GF-D8 (cell line): ENCODE measurements at places on chromosomes 7 and 10.
A peak's percentile ranks its signal among the peaks of the same experiment; 100 is the strongest.

- no peak for DNase-seq
Observed at GRCh38 chr10:70903262-70903921, 15.0 kb upstream of the PCBD1 start.

GRCh38 chr10:95963991-95964389 lies 56.2 kb downstream of the CC2D2B start:
- no peak for DNase-seq

- DNase-seq: no peak
Observed at GRCh38 chr10:5951167-5951711, 26.1 kb downstream of the IL15RA start.

GRCh38 chr7:152633504-152633903 lies 42.4 kb downstream of the XRCC2 start:
- DNase-seq: no peak

GRCh38 chr10:101065481-101066145 lies 3.8 kb downstream of the KAZALD1 start:
- no peak for DNase-seq

- no peak for DNase-seq
Observed at GRCh38 chr7:145082366-145083161, 246.7 kb upstream of the TPK1 start.

GRCh38 chr7:118858651-118859149 lies 634.2 kb downstream of the ANKRD7 start:
- no peak for DNase-seq

DNA sequence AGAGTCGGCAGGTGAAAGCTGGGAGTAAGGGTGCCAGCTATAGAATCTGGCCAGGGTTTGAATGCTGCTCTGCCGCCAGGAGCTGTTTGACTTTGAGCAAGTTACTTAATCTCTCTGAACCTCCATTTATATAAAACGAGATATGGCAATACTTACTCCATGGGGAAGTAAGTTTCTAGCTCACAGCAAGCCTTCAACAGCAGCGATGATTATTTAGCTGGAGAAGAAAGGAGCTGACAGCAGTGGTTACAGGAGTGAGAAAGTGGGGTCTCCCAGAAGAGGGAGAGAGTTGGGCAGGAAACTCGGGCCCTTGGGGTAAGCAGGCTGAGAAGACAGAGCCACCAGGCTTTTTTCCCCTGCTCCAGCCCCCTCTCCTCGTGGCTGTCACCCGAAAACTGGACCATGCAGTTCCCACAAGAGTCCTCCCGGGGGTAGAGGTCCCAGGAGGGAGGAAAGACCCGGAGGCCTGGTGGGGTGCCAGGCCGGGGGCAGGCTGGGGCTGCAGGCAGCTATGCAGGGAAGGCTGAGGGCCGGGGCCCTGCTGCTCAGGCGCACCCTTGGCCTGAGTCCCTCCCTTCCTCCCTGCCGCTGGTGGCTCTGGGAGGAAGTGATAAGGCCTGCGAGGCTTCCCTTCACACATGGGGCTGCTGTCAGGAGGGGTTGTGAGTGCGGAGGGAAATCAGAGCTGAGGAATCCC lies 3.5 kb downstream of the NOS3 start:
- DNase-seq: peak; percentile 85

- DNase-seq: no peak
Observed at GRCh38 chr10:33402220-33403073, 68.0 kb upstream of the NRP1 start.

GRCh38 chr7:20329389-20330238 lies 1.1 kb upstream of the ITGB8 start:
- no peak for DNase-seq
